Activated T-helper 1 cell treated with anti-CD3 and anti-CD28 coated beads, Interleukin-12 subunit alpha, Interleukin-12 subunit beta, Interleukin-2, Interleukin-4 antibody, amounts not matched to agents 30 ng/mL and 10 ng/mL and 1 ng/mL, durations not matched to agents 14 hours and 24 hours and 36 hours (primary cell): ENCODE measurements at places on chromosomes 1 and 21. TPM values are rescaled to one million over a fixed set of nuclear protein-coding genes. Genes with fewer than 3 reads are reported as not detected.

ITLN2 gene
- total RNA-seq = not detected in 2 replicates

MXRA8 gene
- 0.18 and 0.20 TPM in 2 replicates for total RNA-seq

UBXN10 gene
- total RNA-seq = 2.5 and 2.9 TPM in 2 replicates

CATSPERE gene
- 0.08 and 0.17 TPM in 2 replicates for total RNA-seq
